Omental fat pad (tissue), 4 donors: ENCODE measurements at places on chromosomes 6 and 20.

- no peak for DNase-seq
Measured at GRCh38 chr6:123169774-123170095, 173.7 kb downstream of the CLVS2 start.

DNA sequence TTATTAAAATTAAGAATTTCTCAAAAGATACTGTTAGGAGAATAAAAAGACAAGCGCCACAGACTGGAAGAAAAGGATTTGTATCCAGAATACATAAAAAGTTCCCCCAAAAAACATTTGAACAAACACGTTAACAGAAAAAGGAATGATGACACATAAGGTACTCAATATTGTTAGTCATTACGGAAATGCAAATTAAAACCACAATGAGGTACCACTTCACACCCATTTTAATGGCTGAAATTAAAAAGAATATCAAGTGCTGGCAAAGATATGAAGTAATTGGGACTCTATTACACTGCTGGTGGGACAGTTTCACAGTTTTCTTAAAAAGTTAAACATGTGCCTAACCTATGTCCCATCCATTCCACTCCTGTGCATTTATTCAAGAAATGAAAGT, 51.4 kb downstream of the HECA start:
- DNase-seq: no peak

- DNase-seq: no peak
Measured at GRCh38 chr6:155604991-155605390, 149.4 kb upstream of the NOX3 start.

GRCh38 chr20:44489931-44490330, 14.3 kb downstream of the TTPAL start:
- no peak for DNase-seq

GRCh38 chr6:29631860-29632731, 887 bp downstream of the GABBR1 start:
- DNase-seq: no peak

- DNase-seq: no peak
Measured at GRCh38 chr6:47595785-47596184, 102.6 kb upstream of the ADGRF4 start.

DNA sequence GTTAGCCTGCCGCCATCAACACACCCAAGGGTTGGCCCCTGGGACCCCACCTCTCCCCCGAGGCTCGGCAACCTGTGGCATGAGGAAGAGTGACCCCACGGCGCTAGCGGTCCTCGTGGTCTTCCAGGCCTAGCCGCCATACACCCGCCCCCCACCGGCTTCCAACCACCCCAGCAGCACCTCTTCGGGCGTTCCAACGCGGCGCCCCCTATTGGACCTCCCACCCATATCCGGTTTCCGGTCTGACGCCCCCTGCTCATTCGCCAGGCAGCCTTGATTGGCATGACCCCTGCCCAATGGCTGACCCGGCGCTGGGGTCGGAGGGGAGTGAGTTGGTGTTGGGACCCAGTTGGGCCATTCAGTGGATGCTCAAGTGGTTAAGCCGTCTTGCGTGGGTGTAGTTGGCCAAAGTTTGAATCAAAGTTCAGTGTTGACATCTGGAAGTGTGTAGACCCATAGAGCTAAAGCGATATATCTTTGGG, at the start of gene GNAS-AS1:
GNAS-AS1 (minus strand) TSS at position 210 of the 482 bp plus-strand sequence.
- peak; percentile 73 for DNase-seq

DNA sequence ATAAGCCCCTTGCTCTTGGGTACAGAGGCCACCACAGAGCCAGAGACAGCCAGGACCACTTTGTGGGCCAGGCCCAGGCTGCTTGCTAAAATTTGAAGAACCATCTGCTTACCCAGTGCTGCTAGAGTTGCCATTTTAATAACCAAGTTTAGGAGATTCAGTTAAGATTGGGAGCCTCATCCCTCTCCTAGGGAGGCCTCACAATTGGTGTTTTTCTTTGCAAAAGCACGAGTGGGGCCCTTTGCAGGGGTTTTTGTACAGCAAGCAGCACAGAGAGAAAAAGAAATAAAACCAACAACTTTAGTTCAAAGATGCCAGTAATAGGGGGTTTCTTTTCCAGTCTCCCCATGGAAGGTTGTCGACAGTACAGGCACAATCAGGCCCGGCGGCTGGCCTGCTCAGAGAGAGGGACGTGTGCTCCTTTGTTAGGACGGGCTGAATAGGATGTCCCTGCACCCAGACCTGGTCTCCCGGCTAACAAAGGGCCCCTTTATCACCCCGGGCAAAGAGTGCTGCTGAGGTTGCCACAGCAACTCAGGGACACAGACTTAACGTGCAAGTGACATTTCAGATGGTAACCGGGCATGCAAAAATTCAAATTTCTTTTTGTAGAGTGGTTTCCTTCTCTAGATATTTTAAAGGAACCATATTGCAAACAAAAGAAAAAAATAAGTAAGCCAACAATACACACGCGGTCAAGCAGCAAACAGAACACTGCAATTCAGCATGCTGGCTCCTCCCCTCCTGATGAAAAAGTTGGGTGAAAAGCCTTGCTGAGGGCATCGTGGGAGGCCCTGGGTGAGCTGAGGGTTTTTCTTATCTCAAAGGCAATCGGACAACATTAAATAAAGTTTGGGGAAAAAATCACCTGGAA, 10.5 kb upstream of the TOX2 start:
- DNase-seq: no peak

DNA sequence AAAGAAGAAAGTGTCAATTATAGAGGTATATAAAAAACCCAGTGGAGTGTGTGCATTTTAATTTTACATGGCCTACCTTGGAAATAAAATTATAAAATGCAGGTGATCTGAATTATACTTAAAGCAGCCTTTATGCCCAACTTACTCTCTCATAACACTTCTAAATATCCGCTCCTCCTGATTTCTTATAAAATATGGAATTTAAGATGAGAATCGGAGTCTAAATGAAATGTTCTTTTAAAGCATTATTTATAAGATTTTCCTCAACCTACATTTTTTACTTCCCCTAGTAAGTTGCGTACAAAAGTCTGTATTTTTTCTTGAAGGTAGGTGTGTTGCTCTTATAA, 3.5 kb downstream of the CITED2 start:
- no peak for DNase-seq

- no peak for DNase-seq
Measured at GRCh38 chr6:128659878-128660622, 139.7 kb upstream of the PTPRK start.

- DNase-seq: no peak
Measured at GRCh38 chr6:146357578-146358430, 185.8 kb upstream of the RAB32 start.

- no peak for DNase-seq
Measured at GRCh38 chr6:11296449-11297375, 64.2 kb upstream of the NEDD9 start.

GRCh38 chr20:20230741-20231140, 137.2 kb upstream of the INSM1 start:
- DNase-seq: no peak

DNA sequence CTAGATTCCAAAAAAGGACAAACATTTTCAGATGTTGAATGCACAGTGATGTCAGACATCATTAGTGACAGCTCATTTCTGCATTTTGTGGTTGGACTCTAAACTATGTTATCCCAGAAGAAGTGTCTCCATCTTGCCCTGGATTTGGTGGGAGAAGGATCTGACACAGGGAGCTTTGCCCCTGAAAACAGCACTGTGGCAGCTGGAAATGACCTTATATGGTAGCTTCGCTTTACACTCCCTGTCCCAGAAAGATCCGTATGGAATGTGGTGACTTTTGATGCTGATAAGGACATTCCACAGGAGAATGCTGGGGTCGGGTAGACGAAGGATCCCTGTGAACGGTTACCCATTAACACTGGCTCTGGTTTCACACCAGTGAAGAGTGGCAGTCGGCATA, 87.2 kb upstream of the EDN1 start:
- no peak for DNase-seq

- no peak for DNase-seq
Measured at GRCh38 chr20:17990278-17990972, 21.6 kb downstream of the MGME1 start.

DNA sequence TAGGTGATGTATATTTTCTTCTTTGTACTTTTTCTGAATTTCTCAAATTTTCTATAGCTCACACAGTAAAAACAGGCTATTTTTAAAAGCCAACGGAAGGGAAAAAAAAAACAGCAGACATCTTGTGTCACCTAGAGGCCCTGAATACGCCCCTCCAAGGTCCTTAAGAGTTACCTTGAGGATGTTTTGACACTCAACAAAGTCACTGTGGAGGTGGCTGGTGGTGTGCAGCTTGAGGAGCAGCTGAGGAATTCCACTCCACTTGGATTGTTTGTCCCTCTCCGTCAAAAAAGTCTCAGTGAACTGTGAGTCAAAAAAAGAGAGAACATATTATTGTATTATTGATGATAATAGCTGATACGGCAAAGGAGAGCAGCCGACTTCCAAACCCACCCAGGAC, 14.7 kb downstream of the TRPC4AP start:
- DNase-seq: no peak

GRCh38 chr20:50810063-50810462, 15.2 kb downstream of the BCAS4 start:
- no peak for DNase-seq

DNA sequence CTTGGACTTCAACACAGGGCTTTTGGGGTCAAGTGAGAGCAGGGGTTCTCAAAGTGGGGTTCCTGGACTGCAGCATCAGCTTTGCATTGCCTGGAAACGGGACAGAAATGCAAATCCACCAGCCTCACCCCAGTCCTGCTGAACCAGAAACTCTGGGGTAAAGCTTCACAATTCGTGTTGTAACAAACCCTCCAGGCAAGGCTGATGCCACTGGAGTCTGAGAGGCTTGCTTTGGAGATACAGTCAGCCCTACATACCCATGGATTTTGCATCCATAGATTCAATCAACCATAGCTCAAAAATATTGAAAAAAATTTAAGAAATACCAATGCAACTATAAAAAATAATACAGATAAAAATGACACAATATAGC, 160.4 kb upstream of the ECI2 start:
- DNase-seq: no peak

DNA sequence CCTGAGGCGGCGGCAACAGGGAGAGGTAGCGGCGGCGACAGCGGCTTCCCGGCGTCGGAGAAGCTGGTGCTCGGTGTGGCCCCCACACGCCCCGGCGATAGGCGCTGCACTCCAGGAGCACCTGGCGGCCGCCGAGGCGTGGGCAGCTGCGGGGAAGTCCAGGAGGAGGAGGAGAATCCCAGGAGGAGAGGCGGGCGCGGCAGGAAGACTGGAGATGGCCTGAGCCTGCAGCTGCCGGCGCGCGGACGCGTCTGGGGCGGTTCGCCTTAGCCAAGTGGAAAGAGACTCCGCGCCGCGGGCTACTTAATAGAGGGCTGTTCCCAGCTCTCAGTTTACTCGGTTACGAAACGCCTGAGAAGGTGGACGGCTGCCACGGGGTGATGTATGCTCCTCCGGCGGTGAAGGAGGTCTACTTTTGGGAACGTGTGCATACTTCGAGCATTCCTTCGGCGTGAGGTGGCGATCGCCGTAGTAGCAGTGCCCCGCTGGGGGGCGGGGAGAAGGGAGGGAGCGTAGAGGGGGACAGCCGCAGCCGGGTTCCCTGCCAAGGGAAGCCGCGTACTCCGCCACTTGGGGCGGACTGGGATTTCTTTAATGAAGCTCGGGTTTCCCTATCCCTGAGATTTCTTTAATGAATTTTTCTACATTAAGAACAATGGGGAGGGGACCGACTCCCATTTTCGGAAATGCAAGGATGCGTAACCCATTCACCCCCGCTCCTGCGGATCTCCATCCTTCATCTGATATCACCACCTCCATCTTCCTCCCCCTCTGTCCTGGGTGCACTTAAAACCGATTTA, at the start of gene COL12A1:
COL12A1 (minus strand) TSS at position 278 of the 800 bp plus-strand sequence. CDS start 3,261 bp downstream, outside the sequence.
- DNase-seq: peak; percentile 87

- DNase-seq: no peak
Measured at GRCh38 chr6:29641430-29642148, 8.6 kb upstream of the GABBR1 start.

GRCh38 chr20:46028110-46028509, 905 bp upstream of the SLC12A5 start:
- no peak for DNase-seq

GRCh38 chr6:14910692-14911547, 334.9 kb upstream of the JARID2 start:
- DNase-seq: no peak

DNA sequence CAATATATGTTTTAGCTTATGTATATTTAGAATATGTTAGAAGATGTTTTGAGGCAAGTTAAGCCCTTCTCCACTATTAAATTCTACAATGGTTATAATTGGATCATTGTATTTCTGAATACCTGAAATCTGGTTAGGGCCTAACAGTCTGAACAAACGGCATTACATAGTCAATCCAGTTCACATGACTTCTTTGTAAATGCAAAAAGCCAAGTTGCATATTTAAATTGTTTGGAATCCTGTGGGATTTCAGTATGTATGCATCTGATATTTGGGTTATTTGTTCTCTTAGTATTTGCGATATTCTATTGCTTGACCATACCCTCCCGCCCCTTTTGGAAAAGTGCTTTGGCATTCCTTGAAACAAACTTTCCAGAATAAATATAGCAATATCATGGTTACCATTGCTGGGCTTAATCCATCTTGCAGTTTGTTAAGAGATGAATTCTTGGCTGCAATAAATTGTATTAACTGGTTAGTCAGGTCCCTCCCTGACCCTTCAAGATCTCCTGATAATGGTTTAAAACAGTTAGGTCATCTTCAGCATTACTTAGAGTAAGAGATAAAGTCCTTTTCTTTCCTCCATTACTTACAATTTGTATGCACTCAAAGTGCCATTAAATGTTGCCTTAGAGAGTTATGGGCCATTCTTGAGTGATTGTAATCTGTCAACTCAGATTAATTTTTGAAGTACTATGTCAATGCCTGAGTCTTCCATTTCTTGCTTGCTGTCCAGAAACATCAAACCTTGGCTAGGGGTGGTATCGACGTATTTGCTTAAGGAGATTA, 36.5 kb downstream of the LRRC1 start:
- DNase-seq: no peak

- DNase-seq: no peak
Measured at GRCh38 chr6:37576336-37576737, 76.6 kb upstream of the CCDC167 start.

DNA sequence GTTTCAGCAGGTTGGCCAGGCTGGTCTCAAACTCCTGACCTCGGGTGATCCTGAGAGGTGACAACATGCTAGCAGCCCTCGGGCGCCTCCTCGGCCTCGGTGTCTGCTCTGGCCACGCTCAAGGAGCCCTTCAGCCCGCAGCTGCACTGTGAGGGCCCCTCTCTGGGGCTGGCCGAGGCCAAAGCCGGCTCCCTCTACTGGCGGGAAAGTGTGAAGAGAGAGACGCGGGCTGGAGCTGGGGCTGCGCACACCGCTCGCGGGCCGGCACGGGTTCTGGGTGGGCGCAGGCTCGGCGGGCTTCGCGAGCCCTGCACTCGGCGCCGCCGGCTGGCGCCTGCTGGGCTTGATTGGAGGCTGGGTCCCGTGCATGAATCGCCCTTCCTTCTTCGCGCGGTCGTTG, 80.8 kb upstream of the RBM24 start:
- no peak for DNase-seq

GRCh38 chr6:43795421-43795820, 25.4 kb downstream of the VEGFA start:
- no peak for DNase-seq

GRCh38 chr20:63119121-63119962, 96.6 kb downstream of the YTHDF1 start:
- DNase-seq: no peak

GRCh38 chr6:111494951-111495635, 12.1 kb upstream of the REV3L start:
- DNase-seq: no peak

GRCh38 chr20:19566226-19566945, 191.7 kb upstream of the RIN2 start:
- DNase-seq: no peak
